Kidney (tissue), 22 donors: ENCODE measurements at places on chromosomes 1 and 21. TPM values are rescaled to one million over a fixed set of nuclear protein-coding genes. Genes with fewer than 3 reads are reported as not detected.

MAP10 gene
- total RNA-seq: 3.8 TPM

DNA sequence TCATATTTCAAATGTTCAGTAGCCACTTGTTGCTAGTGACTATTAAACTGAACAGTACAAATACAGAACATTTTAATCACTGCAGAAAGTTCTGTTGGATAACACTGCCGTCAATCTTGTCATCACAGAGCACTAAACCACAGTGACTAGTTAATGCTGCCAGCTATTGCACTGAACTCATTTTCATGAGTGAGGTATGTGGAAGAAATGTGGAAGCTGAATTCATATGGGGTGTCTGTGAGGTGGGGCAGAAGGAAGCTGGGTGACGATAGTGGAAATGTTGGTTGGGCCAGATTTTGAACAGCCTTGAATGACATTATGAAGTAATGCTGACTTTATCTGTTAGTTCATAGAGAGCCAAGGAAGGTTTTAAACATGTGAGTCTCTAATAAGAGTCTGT is 49.6 kb downstream of the OSBPL9 start:
- no peak for DNase-seq
- H3K27me3 ChIP-seq: no peaks in the 10 kb centered on the region
- H3K4me3 ChIP-seq: no peak overlapping the region

GRCh38 chr1:30966690-30967369 is 58.3 kb upstream of the SDC3 start:
- no peak overlapping the region for H3K27ac ChIP-seq
- DNase-seq: no peak
- H3K4me1 ChIP-seq: peaks cover 22% of the 10 kb centered on the region
- peaks cover 22% of the 10 kb centered on the region for H3K36me3 ChIP-seq
- H3K4me3 ChIP-seq: no peak overlapping the region

NOTCH2 gene
- total RNA-seq: 113 TPM

TEDDM1 gene
- total RNA-seq: not detected

C1orf56 gene
- 6.2 TPM for total RNA-seq

DNA sequence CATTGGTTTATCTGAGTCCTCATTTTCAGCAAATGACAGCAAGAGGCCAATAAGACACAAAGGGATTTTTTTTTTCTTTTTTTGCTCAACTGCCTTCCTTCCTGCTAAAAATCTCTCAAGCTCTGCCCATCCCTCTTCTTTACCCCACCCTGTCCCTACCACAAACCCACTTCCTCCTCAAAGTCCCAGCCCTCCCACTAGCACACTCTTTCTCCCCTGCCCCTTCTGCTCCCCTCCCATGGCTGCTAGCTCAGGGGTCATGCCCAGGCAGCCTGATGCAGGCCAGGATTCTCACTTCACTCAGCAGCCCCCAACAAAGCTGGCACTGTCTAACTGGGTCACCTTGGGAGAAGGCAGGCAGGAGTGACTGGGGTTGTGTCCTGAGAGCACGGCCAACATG is 28.8 kb upstream of the PPP2R5A start:
- DNase-seq: no peak
- H3K4me3 ChIP-seq: no peak overlapping the region
- no peaks in the 10 kb centered on the region for H3K27me3 ChIP-seq
- H3K36me3 ChIP-seq: no peaks in the 10 kb centered on the region
